ENCODE measurements at places on chromosomes 11 and 22.

GRCh38 chr11:117932426-117932825 is 3.2 kb upstream of the TMPRSS13 start:
- no peak for DNase-seq

- no peak for DNase-seq
Measured at GRCh38 chr11:130157101-130157500, 2.5 kb upstream of the ST14 start.

- DNase-seq: no peak
Measured at GRCh38 chr11:98180511-98180910, 840.2 kb upstream of the CNTN5 start.

DNA sequence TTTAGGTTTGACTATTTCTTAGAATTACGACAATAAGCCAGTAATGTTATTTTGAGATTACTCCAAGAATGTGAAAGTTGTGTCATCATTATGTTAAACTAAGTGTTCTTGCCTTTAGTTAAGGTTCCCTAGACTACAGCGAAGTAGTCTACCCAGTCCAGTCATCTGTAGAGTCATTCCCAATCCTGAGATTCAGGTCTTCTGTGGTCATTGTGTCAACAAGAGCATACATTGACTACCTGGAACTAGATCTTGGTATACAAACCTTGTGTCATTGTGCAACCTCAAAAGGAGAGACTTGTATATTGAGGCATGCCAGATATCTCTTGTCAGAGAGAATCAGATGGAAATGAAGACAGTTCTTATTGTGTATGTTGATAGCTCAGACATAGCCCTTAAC is 115.9 kb downstream of the ATM start:
- DNase-seq: no peak

DNA sequence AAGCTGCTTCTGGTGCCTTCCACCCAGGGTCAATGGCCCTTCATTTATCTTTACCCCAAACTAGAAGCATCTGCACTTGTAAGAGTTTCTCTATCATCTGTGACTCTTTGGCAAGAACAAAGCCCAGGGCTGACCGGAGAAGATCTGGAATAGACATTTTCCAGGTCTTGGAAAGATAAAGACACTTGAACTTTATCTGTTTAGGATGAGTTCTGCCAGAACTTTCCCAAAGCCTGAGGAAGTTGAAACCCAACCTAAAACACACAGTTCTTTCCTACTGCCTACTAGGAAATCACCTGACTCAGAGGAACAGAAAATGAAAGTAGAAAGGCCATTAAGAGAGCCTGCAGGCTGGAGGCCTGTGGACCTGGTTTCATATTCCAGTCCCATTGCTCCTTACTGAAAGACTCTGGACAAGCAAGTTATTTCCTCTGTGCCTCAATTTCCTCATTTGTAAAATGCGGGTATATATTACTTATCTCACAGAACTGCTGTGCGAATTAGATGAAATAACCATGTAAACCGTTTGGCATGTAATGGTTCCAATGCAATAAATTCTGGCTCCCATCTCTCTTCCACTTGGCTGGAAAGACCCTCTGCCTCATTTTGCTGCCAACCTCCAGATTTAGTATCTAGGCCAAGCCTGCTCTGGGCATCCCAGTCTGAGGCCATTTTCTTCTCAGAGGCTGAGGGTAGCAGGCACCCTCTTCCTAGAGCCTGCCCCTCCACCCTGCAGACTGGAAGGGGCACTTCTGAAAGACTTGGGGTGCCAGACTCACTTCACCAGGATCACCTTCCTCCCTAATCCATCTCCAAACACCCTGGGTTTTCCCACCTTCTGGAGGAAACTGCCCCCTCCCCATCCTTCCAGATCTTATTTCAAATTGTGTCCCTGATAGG is 1.2 kb downstream of the UBE2L6 start:
- DNase-seq: no peak

GRCh38 chr22:20180640-20181039 is 29.8 kb upstream of the CCDC188 start:
- no peak for DNase-seq

GRCh38 chr11:91147885-91148284 is 925.0 kb upstream of the CHORDC1 start:
- no peak for DNase-seq

DNA sequence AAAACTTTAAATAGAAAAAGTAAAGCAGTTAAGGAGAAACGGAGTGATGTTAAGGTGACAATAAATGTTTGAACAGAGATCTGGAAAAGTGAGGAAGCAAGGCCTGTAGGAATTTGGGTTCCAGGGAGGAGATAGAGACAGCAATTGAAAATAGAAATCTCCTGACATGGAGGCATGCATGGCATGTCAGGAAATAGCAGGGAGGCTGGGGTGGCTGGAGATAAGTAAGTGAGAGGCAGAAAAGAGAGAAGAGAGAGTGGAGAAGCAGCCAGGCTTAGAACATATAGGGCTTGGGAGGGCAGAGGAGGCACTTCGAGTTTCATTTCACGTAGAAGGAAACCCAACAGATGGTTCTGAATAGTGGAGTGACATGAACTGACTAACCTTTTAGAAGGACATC is 185.5 kb downstream of the LRRC4C start:
- no peak for DNase-seq

DNA sequence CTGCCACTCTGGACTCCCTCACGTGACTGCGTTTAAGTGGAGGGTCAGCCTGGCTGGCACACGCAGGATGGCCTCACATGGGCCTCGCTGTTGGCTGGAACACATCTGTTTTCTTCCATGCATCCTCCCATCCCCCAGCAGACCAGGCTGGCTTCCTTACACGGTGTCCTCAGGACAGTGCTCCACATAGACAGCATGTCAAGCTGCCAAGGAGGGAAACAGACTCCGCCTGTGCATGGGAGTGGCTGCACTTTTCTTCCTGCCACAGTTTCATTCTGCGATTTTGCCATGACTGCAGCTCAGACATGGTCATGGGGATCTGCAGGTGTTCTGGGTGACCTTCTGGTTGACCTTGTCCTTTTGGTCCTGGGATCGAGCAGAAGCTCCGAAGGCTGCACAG is 344.2 kb downstream of the SHANK2 start:
- DNase-seq: no peak

- DNase-seq: peak; percentile 28
Measured at GRCh38 chr11:72642884-72643522, 31.2 kb downstream of the PDE2A start.

GRCh38 chr22:25382762-25383161 is 163.3 kb downstream of the CRYBB2 start:
- no peak for DNase-seq

GRCh38 chr11:18005376-18006129 is 7.3 kb downstream of the SERGEF start:
- DNase-seq: no peak

- no peak for DNase-seq
Measured at GRCh38 chr22:25068707-25069106, 116.2 kb downstream of the KIAA1671 start.

- no peak for DNase-seq
Measured at GRCh38 chr11:124938970-124939369, 3.1 kb upstream of the HEPACAM start.

- DNase-seq: no peak
Measured at GRCh38 chr22:27851974-27852746, 50.6 kb upstream of the MN1 start.

- no peak for DNase-seq
Measured at GRCh38 chr11:22390283-22390655, 52.1 kb downstream of the SLC17A6 start.

DNA sequence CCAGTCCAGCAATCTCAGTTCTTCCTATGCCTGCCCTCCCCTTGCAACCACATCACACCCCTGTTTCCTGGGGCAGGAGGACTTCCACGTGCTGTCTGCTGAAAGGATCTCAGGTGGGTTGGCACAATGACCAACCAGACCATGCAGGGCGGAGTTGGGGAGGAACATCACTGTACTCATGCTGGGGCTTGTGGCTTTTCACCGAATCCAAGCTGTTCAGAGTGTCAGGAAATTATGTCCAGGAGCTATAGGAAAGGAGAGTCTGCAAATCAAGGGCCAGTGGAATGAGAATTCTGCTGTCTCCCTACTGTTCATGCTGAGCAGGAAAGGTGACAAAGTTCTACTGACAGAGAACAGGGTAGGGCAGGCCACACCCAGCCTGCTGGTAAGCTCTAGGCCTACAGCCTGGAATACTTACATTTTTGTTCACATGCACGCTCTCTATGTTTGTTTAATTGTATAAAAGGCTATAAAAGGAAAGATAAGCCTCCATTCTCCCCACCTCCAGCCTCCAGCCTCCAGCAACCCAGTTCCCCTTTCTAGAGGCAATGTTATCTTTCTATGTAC is 1.7 kb upstream of the PLAAT2 start:
- DNase-seq: no peak

GRCh38 chr11:79546351-79546750 is 105.5 kb upstream of the TENM4 start:
- no peak for DNase-seq

- DNase-seq: no peak
Measured at GRCh38 chr11:123558536-123559315, 95.7 kb downstream of the SCN3B start.

- no peak for DNase-seq
Measured at GRCh38 chr22:42635531-42635930, 4.9 kb downstream of the ATP5MGL start.

DNA sequence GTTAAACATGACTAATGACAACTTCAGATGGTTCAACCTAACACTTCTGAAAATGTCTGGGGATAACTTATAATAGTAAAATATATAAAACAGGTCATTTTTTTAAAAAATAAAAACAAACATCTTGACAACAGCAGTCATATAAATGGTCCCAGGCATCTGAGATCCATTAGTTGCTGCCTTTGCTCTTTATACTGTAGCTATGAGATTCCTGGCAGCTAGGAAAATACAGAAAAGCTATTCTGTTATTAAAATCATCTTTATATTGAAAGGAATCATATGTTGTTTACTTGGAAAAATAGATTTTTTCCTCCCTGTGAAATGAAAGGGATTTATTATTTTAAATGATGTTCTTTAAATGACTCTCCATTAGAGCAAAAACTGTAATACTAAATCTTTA is 55.7 kb upstream of the DEUP1 start:
- DNase-seq: no peak

- DNase-seq: no peak
Measured at GRCh38 chr22:44186737-44187136, 6.0 kb downstream of the PARVG start.

- no peak for DNase-seq
Measured at GRCh38 chr11:10607462-10608132, 39.1 kb upstream of the LYVE1 start.

DNA sequence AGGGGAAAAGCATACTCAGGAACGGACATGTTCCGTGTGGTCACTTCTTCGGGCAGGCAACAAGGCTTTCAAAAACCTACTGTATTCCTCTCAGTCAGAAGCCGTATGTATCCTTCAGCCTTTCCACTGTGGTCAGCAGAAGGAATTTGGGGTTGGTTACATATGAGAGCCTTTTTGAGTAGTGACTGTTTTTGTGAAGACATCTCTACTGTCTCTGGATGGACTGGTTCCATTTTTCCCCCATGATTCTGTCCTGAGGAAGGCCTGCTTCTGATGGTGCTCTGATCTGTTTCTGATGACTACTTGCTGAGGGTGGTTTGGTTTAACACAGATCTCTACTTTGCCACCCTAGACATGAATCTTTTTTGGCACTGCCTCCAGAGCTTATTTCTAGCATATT is 63.7 kb upstream of the HORMAD2 start:
- DNase-seq: no peak

DNA sequence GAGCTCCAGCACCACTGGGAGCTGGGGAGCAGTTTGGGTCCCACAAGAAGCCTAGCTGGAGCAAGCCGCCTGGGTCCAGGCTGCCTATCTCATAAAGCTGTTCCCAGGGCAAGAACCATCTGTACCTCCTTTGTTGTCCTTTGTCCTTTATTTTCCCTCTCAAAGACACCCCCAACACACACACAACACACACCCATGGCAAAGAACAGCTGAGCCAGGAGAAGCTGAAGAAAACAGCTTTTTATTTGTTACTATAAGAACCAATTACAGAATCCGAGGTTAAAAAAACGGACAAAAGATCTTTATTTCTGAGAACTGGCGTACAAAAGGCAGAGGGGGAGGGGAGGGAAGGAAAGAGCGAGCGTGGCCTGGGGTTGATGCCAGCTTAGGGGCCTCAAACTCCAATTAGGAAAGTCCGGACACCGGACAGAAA is 1.7 kb upstream of the TUT1 start:
- DNase-seq: no peak

- no peak for DNase-seq
Measured at GRCh38 chr22:25777870-25778269, 35.9 kb downstream of the MYO18B start.

DNA sequence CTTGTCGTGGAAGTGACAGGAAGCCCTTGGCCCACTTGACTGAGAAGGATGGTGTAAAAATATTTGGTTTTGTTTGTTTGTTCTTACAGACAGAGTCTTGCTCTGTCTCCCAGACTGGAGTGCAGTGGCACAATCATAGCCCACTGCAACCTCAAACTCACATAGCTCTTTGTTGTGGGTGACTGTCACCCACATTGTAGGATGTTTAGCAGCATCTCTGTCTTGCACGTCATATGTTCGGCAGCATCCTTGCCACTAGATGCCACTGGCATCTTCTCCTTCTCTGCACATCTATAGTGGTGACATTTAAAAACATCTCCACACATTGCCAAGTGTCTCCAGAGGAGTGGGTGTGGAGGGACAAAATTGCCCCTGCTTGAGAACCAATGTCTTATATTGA is 56.8 kb downstream of the PRR5L start:
- no peak for DNase-seq

DNA sequence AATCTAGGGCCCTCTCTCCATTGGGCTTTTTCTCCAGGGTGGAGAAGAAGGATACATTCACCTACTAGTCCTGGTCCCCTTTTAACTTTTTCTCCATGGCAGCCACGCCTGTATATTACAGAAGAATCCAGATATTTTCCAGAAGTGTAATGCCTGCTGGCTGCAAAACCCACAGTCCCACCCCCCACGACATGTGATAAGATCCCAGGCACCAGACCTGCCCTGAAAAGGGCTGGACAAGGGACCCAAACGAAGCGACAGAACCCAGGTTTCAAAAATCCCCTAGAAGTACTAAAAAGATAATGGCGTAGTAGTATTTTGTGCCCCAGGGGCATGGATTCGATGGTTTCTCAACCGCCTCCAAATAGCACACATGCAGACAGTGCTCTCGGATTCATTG is 2.8 kb downstream of the WT1 start:
- DNase-seq: no peak

DNA sequence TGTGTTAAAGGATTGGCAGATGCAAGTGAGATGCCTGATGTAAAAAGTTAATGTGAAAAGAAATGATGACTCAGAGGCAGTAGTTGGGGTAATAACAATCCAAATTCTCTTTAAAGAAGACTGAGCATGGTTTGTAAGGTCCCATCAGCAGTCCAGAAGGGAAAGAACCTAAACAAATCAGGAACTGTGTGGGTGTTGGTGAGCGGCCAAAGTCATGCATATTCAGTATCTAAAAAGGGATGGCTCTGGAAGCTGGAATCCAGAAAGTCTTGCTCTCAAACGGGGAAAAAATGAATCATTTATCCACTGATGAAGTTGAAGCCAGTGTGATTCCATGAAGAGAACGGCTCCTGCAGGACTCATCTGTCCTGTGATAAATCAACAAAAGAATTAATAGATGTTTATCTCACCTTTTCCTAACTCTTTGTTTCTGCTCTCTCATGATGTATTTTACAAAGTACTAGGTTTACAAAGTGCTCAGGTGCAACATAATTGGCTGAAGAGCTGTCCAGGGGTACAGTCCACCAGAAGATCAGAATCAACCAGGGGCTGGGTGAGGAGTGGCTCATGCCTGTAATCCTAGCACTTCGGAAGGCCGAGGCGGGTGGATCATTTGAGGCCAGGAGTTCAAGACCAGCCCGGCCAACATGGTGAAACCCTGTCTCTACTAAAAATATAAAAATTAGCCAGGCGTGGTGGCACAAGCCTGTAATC is 20.5 kb upstream of the SORL1-AS1 start:
- no peak for DNase-seq

Measured in stimulated activated CD4-positive, alpha-beta T cell treated with anti-CD3 and anti-CD28 coated beads, Interleukin-1b, Interleukin-23, amount 100 ng/mL, for 24 hours (primary cell).